ENCODE measurements at places on chromosomes 5 and 9.

- DNase-seq: no peak
Observed at GRCh38 chr9:124054582-124055227, 43.1 kb downstream of the LHX2 start.

DNA sequence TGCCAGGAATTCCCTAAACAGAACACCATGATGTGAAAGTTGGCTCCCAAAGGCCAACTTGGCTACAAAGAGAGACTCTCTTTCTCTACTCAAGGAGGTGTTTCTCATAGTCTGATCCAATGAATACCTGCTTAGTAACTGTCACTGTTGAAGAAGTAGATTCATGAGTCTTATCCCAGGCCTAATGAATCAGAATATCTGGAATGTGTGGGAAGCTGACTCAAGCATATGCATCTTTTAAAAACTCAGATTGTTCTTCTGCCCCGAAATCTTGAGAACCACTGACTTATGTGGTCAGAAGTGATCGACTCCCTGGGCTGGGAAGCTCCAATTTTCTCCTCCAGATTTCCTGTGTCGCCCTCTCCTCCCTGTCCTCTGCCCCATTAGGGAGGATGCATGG lies 345.6 kb downstream of the PLK2 start:
- no peak for DNase-seq

- no peak for DNase-seq
Observed at GRCh38 chr9:126343271-126343700, 16.7 kb downstream of the MVB12B start.

DNA sequence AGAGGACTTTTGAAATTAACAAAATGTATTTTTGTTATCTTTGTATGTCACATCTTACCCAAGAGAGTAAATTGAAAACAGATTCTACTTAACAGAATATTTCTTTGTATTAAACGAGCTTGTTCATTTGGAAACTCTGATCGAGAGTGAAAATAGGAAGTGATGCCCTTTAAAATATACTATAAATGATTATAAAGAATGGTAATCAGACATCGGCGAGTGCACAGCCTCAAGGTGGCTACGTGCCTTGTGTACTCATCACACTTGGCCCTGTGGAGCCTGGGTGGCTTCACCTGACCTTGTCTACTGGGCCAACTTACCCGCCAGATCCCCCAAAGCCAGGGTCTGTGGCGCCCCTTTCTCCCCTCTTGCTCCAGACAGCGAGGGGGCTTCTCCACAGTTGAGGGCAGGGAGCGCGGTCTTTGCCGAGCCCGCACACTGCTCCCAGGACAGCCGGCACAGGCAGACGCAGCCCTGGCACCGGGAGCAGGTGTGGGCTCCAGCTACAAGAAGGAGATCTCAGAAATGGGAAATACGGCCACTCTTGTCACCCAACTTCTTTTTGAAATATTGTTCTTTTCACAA lies 243.2 kb downstream of the CEMIP2 start:
- no peak for DNase-seq

- DNase-seq: peak; percentile 11
Observed at GRCh38 chr9:122498883-122499288, 11.7 kb upstream of the OR1J2 start.

DNA sequence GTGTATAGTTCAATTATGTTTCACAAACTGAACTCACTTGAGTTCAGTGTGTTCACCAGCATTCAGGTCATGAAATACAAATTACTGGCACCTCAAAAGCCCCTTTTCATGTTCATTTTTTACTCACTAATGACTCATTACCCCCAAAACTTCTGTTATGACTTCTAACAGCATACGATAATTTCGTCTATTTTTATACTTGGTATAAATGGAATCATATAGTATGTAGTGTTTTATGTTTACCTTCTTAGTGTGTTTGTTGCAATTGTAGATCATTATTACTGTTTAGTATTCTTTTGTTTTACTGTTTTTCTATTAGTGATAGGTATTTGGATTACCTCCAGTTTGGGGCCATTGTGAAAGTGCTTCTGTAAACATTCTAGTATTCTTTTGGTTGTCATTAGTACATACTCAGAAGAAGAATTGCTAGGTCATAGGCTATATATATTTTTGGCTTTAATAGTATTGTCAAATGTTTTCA lies 33.4 kb downstream of the DDX4 start:
- peak; percentile 27 for DNase-seq

DNA sequence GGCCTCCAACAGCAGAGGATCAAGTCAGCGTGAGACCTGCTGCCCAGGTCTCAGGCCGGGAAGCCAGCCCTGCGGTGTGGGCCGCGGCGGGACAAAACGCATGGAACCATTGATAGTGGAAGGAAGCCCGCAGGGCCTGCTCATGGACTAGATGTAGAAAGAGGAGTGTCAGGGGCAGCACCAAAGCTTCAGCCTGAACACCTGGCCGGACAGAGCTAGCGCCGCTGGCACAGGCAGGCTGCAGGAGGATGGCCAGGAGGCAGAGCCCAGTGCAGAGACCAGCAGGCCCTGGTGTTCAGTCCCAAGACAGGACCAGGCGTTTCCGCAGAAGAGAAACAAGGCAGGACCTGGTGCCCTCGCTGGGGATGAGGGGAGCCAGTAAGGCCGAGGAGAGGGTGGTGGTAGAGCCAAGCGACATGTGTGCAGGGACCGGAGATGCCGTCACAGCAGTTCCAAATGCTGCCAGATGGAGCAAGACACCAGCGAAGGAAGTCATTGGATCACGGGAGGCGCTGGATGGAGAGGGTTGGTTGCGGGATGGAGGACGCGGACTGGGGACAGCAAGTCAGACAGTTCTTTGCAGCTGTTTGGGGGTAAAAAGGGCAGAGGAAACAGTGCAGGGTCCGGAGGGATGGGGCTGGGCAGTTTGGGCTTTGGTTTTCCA lies 42.1 kb upstream of the OLFM1 start:
- no peak for DNase-seq

- DNase-seq: no peak
Observed at GRCh38 chr5:126274763-126275125, 148.5 kb upstream of the GRAMD2B start.

GRCh38 chr9:550333-550732 lies 291.2 kb upstream of the DMRT1 start:
- no peak for DNase-seq

GRCh38 chr5:61268871-61269270 lies 63.2 kb upstream of the ZSWIM6 start:
- no peak for DNase-seq

- DNase-seq: no peak
Observed at GRCh38 chr5:166767858-166768257, 1523.6 kb upstream of the WWC1 start.

GRCh38 chr9:15553528-15553898 lies 670 bp downstream of the CCDC171 start:
- no peak for DNase-seq

GRCh38 chr5:68641211-68641610 lies 425.7 kb downstream of the PIK3R1 start:
- DNase-seq: no peak

DNA sequence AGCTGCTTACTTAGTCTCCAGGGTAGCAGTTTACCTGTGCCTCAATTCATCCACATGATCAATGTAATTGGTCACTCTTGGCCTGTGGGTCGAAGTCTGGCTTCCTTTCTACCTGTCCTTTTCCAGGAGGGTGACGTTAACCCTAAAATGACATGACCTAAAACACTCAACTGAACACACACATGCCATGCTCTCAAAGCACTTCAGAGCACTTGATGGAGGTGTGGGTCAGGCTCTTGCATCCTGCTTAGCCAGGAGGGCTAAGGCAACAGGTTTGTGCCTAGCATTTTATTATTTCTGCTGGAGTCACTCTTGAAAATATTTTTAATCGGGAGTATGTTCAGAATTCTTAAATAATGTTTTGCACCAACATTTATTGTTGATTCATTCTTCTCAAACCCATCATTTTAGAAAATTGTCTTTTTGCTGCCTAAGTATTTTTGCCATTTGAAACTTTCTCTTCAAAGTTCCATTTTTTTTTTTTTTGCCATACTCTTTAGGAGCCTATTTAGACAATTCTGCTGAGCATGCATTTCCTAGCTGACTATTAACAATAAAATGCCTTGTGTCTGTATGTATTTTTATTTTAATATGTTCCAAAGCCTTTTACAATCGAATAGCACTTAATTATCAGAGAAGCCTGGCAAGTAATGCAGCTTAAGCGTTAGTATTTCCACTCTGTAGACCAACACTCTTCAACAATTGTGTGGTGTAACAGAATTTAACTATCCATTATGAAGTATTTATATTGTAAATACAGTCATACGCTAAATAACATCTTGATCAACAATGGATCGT lies 59.1 kb downstream of the ATP10B start:
- DNase-seq: no peak

DNA sequence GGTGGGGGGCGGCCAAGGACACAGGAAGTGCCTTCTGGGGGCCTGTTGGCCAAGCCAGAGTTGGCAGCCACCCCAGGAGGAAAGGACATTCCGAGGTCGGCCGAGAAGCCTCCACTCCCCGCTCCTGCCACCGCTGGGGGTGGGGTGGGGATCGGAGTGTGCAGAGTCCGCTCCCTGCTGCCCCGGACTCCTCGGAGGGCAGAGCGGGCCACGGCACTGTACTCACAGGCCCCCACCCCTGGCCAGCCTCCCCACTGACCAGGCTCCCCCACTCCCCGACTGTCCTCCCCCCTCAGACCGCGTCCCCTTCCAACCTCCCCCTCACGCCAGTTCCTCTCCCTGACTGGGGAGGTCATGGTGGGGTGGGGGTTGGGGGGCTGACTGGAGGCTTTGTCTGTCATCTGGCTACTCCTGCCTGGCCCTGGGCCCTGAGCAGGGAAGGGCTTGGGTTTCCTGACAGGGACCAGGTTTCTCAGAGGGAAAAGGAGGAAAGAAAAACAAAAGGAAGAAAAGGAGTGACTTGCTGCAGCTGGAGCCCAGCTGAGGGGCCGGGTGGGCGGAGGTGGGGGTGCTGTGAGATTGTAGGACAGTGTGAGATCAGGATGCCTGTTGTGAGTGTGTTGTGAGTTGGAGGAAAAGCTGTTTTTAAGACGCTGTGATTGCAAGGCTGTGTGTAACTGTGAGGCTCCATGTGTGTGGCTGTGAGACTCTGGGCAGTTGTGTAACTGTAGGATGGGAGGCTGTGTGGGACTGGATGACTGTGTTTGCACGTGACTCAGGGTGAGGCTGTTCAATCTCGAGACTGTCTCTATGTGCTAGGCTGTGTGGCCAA lies 29.7 kb downstream of the CNTFR start:
- no peak for DNase-seq

DNA sequence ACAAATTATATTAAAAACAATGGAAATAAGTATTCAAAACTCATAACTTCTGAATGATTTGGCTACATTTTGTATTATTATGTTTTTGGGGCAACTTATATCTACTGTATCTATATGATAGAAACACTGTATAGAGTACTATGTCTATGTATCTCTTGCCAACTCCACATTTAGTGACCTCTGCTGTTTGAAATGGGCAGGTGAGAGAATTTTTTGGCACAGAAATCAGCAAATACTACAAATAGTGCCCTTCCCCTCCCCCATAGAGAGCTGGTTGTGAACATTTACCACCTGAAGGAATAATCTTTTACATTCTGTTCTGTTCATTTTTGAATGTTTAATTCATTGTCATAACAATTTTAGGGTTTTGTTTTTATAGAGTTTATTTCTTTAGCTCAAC lies 545.3 kb downstream of the PDE4D start:
- DNase-seq: no peak

- no peak for DNase-seq
Observed at GRCh38 chr9:18423791-18424531, 50.0 kb upstream of the ADAMTSL1 start.

DNA sequence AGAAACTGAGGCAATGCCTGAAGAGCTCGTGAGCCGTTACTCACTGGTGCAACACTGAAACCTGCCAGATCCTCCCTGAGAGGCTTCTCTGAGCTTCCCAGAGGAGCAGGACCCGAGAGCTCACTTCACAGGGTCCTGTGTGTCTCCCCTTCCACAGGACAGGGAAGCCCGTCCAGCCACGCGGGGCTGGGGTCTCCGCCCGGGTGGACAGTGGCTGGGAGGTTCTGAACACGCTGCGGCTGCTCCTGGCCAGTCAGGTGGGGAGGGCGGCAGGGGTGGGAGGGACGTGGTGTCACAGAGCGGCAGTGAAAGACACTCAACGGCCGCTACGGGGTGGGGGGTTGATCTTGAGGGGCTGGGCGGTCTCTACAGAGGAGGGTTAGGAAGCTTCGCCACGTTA lies 290 bp upstream of the ZDHHC11 start:
- DNase-seq: no peak

DNA sequence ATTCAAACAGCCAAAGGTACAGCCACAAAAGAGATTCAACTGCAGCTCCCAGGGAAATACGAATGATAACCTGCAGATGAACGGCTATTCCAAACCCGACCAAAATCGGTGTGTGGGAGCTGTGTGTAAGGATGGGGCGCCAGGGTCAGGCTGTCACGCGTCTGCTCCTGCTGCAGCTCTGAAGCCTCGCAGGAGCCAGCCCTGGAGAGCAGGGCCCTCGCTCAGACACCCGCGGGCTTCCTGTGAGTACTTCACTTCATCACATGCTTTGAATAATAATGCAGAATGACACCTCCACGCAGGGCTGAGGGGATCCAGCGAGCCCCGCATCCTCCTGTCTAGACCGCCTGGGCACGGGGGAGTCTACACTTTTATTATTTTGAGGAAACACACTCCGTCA lies 307.5 kb upstream of the IRX2 start:
- no peak for DNase-seq

GRCh38 chr5:53164478-53165165 lies 55.1 kb upstream of the MOCS2 start:
- DNase-seq: no peak

GRCh38 chr5:112973036-112973435 lies 3.6 kb upstream of the DCP2 start:
- DNase-seq: no peak

DNA sequence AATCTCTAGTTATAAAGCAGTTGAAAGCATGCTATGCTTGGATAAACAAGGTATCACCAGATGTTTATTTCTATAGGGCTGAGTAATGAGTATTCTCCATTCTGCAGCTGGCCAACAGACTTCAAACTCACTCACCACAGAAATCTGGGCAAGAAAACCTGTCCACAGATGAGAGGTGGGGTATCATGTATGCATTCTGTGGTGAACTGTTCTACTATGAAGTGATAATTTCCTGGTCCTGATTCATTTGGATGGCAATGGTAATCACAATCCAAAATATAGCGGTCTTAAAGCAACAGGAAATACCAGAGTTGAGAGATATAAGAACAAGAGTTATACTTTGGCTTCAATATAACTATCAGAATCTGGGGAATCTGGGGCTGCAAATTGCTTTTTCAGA lies 65.9 kb upstream of the EFNA5 start:
- DNase-seq: no peak

- no peak for DNase-seq
Observed at GRCh38 chr5:68973696-68974095, 120.1 kb upstream of the SLC30A5 start.

GRCh38 chr5:148857474-148857873 lies 31.1 kb downstream of the ADRB2 start:
- no peak for DNase-seq

GRCh38 chr9:36991516-36992134 lies 42.4 kb downstream of the PAX5 start:
- DNase-seq: peak; percentile 15

DNA sequence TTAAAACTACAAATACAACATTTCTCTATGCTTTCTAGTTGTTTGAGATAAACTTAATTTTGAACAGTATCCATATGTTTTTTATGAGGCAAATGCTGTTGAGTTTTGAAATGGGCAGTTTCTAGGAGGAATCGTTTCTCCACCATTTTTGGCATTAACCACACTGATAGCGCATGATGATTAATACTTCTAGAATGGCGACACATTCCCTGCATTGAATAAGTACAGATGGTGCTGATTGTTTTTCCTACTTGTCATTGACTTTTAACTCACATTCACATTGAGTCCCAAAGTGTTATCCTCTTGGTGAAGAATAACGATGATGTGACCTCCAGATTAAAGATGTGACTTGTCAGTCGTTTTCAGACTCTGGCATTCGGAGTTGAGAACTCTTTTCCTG lies 6.5 kb upstream of the CCDC192 start:
- DNase-seq: no peak
